ENCODE measurements at places on chromosomes 6 and 20. TPM values are rescaled to one million over a fixed set of nuclear protein-coding genes. Genes with fewer than 3 reads are reported as not detected.
A peak's percentile ranks its signal among the peaks of the same experiment; 100 is the strongest.

Gene BPIFB6
- not detected for total RNA-seq

Gene KIAA1755
- total RNA-seq = 17.6 TPM

Gene TBC1D22B
- total RNA-seq = 10.9 TPM

Gene SLC35F1
- not detected for total RNA-seq

Gene EDN1
- total RNA-seq = 10.6 TPM

Gene HLA-G
- not detected for total RNA-seq

Gene PLEKHG1
- 1.8 TPM for total RNA-seq

Gene ZNF334
- total RNA-seq = 4.8 TPM

Gene BHLHE23
- not detected for total RNA-seq

Gene HLA-DOA
- total RNA-seq = not detected

DNA sequence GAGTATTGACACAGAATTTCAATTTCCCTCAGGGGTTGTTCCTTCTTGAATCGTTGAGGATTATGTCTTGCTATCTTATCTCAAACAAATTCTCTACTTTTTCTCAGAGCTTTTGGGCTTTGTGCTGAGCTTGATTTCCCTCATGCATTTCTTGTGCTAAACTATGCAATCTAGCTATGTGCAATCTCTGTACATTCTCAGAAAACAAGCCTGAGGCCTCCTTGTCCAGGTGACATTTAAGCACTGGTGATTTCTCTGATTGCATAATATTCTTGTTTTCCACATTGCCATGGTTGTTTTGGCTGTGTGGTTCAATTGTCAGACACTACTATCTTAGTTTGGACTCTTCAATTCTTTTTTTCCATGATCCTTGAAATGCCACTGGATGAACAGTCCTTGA, 81.2 kb upstream of the MAN1A1 start:
- no peak overlapping the region for H3K27ac ChIP-seq
- H3K27me3 ChIP-seq = peaks cover 9% of the 10 kb centered on the region
- DNase-seq = no peak
- no peak overlapping the region for H3K4me3 ChIP-seq

- DNase-seq = no peak
- H3K4me1 ChIP-seq = no peaks in the 10 kb centered on the region
- H3K27me3 ChIP-seq = peaks cover 1% of the 10 kb centered on the region
- no peak overlapping the region for H3K27ac ChIP-seq
- H3K36me3 ChIP-seq = no peaks in the 10 kb centered on the region
These were observed 210.4 kb downstream of the CENPW start for GRCh38 chr6:126550323-126550722.

DNA sequence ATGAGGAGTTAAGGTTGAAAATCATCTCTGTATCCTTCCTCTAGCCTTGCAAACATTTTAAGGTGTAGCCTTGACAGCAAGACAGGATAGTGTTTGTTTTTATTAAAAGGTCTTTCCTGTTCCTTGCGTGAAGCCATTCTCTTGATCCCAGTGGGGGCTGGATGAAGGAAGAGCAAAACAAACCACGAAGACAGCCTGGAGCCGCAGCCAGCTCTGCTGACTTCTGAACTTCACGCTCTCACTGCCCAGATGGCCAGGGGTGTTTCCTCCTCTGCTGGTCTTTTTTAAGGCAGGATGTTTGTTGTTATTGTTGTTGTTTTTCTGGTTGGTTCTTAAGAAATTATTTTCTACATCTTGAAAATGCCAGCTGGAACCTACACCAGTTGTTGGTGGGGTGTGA, 156.4 kb downstream of the MTHFD1L start:
- H3K4me3 ChIP-seq = no peak overlapping the region
- DNase-seq = no peak
- H3K27me3 ChIP-seq = no peaks in the 10 kb centered on the region
- peak overlapping the region; percentile 28 for H3K27ac ChIP-seq
- H3K36me3 ChIP-seq = peaks cover 13% of the 10 kb centered on the region

DNA sequence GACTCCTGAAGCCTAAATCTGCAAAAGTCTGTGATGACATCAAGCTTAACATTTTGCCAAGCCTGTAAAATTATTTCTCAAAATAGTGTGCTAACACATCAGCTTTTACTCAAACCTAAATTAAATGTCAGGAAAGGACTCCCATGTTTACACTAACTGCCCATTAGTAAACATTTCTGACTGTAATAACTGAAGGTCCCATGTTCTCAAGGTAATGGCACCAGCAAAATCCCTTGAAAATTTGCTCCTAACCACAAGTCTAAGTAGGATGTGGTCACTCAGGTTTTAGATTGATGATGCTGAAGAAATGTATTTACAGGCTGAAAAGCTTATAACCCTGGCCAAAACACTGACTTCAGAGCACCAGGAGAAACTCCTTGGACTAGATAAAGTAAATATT, 33.0 kb downstream of the BACH2 start:
- no peak for DNase-seq
- peaks cover 2% of the 10 kb centered on the region for H3K36me3 ChIP-seq
- H3K27ac ChIP-seq = no peak overlapping the region
- H3K4me1 ChIP-seq = no peaks in the 10 kb centered on the region

- H3K27me3 ChIP-seq = no peaks in the 10 kb centered on the region
- no peak overlapping the region for H3K4me3 ChIP-seq
- H3K36me3 ChIP-seq = peaks cover 30% of the 10 kb centered on the region
- no peak for DNase-seq
These were observed 95.5 kb downstream of the THBS2 start for GRCh38 chr6:169158174-169158573.

GRCh38 chr6:36323062-36323461, 13.6 kb downstream of the BNIP5 start:
- H3K27me3 ChIP-seq = peaks cover 17% of the 10 kb centered on the region
- no peak overlapping the region for H3K27ac ChIP-seq
- H3K4me1 ChIP-seq = peaks cover 3% of the 10 kb centered on the region
- DNase-seq = no peak

GRCh38 chr6:118953391-118953790, 18.4 kb upstream of the MCM9 start:
- H3K36me3 ChIP-seq = no peaks in the 10 kb centered on the region
- H3K27ac ChIP-seq = no peak overlapping the region
- DNase-seq = no peak
- no peaks in the 10 kb centered on the region for H3K27me3 ChIP-seq
- no peak overlapping the region for H3K4me3 ChIP-seq

GRCh38 chr20:25280574-25281535, 33.0 kb downstream of the PYGB start:
- no peaks in the 10 kb centered on the region for H3K27me3 ChIP-seq
- no peak overlapping the region for H3K4me3 ChIP-seq
- peaks cover 33% of the 10 kb centered on the region for H3K36me3 ChIP-seq
- peak; percentile 81 for DNase-seq
- H3K4me1 ChIP-seq = no peaks in the 10 kb centered on the region
- no peak overlapping the region for H3K27ac ChIP-seq

GRCh38 chr20:24139846-24140245, 151.3 kb upstream of the GGTLC1 start:
- H3K4me1 ChIP-seq = no peaks in the 10 kb centered on the region
- DNase-seq = no peak
- H3K27ac ChIP-seq = no peak overlapping the region
- H3K4me3 ChIP-seq = no peak overlapping the region
- no peaks in the 10 kb centered on the region for H3K27me3 ChIP-seq

DNA sequence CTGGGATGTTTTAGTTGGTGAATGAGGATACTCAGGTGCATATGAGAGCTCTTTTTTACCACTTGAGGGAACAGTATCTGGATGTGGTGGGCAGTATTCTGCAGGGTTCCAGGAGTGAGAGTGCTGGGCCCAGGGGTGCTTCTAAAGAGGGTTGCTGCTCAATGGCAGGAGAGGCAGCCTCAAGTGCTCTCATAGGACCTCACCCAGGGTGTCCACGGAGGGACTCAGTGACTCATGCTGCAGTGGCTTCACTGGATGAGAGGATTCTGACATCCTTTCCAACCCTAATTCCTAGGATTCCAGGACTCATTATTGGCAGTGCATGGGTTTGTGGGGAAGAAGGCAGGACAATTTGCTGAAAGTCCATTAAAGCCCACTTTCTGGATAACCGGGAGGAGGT, 176.6 kb upstream of the FERMT1 start:
- H3K36me3 ChIP-seq = no peaks in the 10 kb centered on the region
- DNase-seq = no peak
- H3K4me1 ChIP-seq = no peaks in the 10 kb centered on the region
- H3K4me3 ChIP-seq = no peak overlapping the region
- H3K27me3 ChIP-seq = no peaks in the 10 kb centered on the region
- H3K27ac ChIP-seq = no peak overlapping the region

- peaks cover 5% of the 10 kb centered on the region for H3K36me3 ChIP-seq
- H3K27ac ChIP-seq = no peak overlapping the region
These were observed 49.8 kb downstream of the ZDHHC14 start for GRCh38 chr6:157430834-157431233.

GRCh38 chr6:69116658-69117057, 481.6 kb downstream of the ADGRB3 start:
- DNase-seq = no peak
- H3K27me3 ChIP-seq = peaks cover 5% of the 10 kb centered on the region
- H3K4me3 ChIP-seq = no peak overlapping the region
- H3K27ac ChIP-seq = no peak overlapping the region
- H3K4me1 ChIP-seq = no peaks in the 10 kb centered on the region

DNA sequence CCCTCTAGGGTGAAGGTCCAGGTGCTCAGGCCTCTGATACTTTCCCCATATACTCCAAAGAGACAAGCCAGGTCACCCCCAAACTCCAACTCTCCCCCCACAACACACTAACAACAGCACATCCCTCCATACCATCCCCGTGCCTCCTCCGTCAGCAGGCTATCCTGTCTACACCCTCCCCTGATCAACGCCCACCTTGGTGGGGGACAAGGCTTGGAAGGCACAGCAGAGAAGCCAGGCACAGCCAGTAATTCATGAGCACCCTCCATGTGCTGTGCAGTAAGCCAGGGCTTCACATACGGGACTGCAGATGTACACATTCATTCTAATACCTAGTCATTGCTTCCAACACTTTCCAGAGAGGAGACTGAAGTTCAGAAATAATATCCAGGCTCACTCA, 57.6 kb downstream of the TRERF1 start:
- peaks cover 2% of the 10 kb centered on the region for H3K36me3 ChIP-seq
- H3K27me3 ChIP-seq = no peaks in the 10 kb centered on the region
- H3K4me1 ChIP-seq = no peaks in the 10 kb centered on the region

- no peaks in the 10 kb centered on the region for H3K27me3 ChIP-seq
- no peaks in the 10 kb centered on the region for H3K36me3 ChIP-seq
- DNase-seq = no peak
- H3K4me1 ChIP-seq = peaks cover 35% of the 10 kb centered on the region
- H3K27ac ChIP-seq = no peak overlapping the region
These were observed 363.4 kb upstream of the JARID2 start for GRCh38 chr6:14882394-14883026.

- no peaks in the 10 kb centered on the region for H3K4me1 ChIP-seq
- H3K27ac ChIP-seq = no peak overlapping the region
- no peaks in the 10 kb centered on the region for H3K36me3 ChIP-seq
- peaks cover 6% of the 10 kb centered on the region for H3K27me3 ChIP-seq
These were observed 425.1 kb downstream of the FOXA2 start for GRCh38 chr20:22159276-22159675.

DNA sequence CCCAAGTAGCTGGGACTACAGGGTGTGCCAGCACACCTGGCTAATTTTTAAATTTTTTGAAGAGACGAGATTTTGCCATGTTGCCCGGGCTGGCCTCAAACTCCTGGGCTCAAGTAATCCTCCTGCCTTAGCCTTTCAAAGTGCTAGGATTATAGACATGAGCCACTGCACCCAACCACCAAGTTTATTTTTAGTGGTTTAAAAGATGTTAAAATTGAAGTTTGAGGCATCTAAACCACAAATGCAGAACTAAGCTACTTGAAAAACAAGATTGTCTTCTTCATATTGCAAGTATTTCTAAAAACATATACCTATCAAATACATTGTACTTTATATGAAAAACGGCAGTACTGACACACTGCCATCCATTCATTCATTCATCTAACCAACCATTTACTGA, 31.6 kb downstream of the WASF1 start:
- H3K36me3 ChIP-seq = no peaks in the 10 kb centered on the region
- H3K27me3 ChIP-seq = no peaks in the 10 kb centered on the region
- no peak overlapping the region for H3K4me3 ChIP-seq
- DNase-seq = no peak
- H3K27ac ChIP-seq = no peak overlapping the region

GRCh38 chr6:131430531-131430930, 142.5 kb upstream of the ARG1 start:
- peaks cover 3% of the 10 kb centered on the region for H3K27me3 ChIP-seq
- no peak overlapping the region for H3K4me3 ChIP-seq
- H3K36me3 ChIP-seq = peaks cover 3% of the 10 kb centered on the region
- no peak for DNase-seq

DNA sequence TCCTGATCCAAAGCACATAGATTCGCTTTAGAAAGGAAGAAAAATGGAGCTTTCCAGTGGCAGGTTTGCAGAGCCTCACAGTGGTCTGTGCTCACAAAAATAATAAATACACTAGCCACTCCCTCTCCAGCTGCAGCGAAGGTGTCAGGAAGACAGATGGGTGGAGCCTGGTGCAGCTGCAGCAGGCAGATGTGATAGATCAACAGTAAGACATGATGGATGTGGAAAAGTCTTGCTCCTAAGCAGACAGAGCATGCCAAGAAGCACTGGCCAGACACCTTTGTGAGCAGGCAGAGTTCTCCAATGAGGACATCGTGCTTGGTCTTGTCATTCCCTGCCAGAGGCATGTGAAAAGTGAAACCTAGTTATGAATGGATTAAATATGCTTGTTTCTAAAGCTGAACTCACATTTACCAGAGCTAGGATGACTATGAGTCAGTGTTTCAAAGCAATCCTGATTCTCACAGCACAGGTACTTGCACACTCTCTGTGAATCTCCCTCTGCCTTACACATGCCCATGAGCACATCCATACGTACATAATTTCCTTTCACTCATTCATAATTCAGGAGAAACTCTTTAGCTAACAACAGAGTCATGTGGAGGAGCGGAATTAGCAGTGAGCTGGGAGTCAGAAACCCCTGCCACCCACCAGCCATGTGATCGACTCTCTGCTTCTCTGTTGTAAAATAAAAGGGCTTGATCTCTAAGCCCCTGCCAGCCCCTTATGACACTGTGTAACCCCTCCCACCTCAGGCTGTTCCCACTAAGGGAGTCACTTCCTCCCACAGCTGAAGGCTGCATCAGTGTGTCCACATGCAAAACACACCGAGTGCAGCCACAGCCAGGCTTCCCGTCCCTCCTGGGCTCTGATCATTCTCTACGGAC, 111.2 kb downstream of the SCML4 start:
- H3K36me3 ChIP-seq = no peaks in the 10 kb centered on the region
- peak overlapping the region; percentile 45 for H3K27ac ChIP-seq
- peaks cover 15% of the 10 kb centered on the region for H3K4me1 ChIP-seq
- H3K4me3 ChIP-seq = no peak overlapping the region
- DNase-seq = no peak

GRCh38 chr20:63177785-63178445, 38.0 kb downstream of the YTHDF1 start:
- H3K27me3 ChIP-seq = peaks cover 34% of the 10 kb centered on the region
- H3K4me1 ChIP-seq = peaks cover 13% of the 10 kb centered on the region
- no peak for DNase-seq
- H3K4me3 ChIP-seq = no peak overlapping the region
- peaks cover 2% of the 10 kb centered on the region for H3K36me3 ChIP-seq
